ENCODE measurements at places on chromosomes 4 and X.

DNA sequence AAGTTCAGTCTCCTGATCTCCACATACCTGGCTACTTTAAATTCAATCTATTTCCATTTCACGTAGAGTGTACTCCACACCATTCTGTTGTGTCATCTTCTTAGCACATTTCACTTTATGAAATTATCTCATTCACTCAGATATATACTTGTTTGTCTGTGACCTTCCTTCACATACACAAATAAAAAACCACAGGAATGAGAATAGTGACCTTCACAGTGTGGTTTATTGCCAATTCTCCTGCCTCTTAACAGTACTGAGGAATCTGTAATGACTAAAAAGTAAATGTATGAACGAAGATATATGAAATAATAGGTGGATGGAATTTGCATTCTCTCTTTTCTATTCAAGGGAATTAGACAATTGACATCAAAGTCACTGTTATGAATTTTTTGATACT is 183.9 kb upstream of the PCDH7 start:
- no peak for DNase-seq

DNA sequence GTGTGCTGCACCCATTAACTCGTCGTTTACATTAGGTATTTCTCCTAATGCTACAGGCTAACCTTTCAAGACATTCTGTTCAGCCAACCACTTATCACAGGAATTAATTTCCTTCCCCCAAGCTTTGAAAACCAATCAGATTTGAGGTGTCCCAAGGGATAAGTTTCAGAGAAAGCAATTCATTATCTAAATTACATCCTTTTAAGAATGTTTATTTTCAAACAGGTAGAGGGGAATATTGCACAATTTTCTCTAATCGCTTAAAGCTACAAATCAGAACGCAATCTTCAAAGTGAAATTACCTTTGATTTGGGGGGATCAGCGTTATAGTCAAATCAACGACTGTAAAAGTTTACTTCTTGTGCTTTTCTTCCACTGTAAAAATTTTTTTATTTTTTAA is 1.6 kb downstream of the CLOCK start:
- DNase-seq: no peak

GRCh38 chrX:71283403-71284143 is at the start of gene NONO:
Gene NONO (plus strand): TSS chrX:71283635. CDS start chrX:71290638, 7,003 bp downstream.
- DNase-seq: peak; percentile 95

GRCh38 chr4:6758728-6759127 is 23.8 kb upstream of the KIAA0232 start:
- DNase-seq: peak; percentile 15

GRCh38 chr4:27278615-27279375 is 418.2 kb downstream of the STIM2 start:
- DNase-seq: peak; percentile 68

DNA sequence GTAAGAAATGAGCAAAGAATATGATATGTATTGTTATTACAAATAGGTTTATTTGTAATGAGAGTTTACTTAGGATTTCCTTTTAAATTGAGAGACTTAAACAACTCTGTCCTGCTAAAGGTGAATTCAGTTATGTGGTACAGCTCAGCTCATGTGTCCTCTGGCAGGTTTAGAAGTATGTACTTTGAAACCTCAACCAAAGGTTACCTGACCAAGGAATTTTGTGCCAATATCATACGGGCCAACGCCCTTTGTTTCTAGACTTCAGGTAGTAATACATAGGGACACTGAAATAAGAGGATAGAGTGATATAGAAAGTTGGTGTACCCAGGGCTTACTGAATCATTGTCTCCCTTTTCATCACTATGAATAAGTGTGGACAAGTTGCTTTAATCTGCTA is 25.7 kb downstream of the SLAIN2 start:
- DNase-seq: no peak

GRCh38 chr4:74175379-74175778 is 17.5 kb downstream of the MTHFD2L start:
- no peak for DNase-seq

GRCh38 chrX:32530802-32531403 is 680.4 kb downstream of the DMD start:
- DNase-seq: peak; percentile 83

DNA sequence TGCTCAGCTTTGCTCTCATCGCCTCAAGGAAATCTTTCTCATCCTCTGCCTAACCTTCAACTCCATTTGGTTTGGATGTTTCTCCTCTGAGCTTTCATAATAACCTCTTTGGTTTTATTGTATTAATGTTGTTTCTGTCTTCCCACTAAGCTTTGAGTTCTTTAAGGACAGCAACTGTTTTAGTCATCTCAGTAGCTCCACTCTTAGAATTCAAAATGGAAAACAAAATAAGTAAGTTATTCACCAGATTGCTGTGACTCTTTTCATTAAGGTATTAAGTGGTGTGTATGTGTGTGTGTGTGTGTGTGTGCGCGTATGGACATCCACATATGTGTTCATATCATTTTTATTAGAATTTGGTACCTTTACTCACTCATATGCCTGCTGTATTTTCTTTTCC is 279.2 kb upstream of the BOD1L1 start:
- DNase-seq: no peak

- DNase-seq: peak; percentile 82
These were observed 568.6 kb upstream of the BOD1L1 start for GRCh38 chr4:14196131-14196530.

GRCh38 chr4:168637872-168638756 is 141.3 kb downstream of the PALLD start:
- DNase-seq: no peak

- no peak for DNase-seq
These were observed 172.6 kb downstream of the ACTRT1 start for GRCh38 chrX:127879585-127879984.

- no peak for DNase-seq
These were observed 14.8 kb downstream of the DOK7 start for GRCh38 chr4:3477750-3478430.

- no peak for DNase-seq
These were observed 4.7 kb downstream of the TMSB4X start for GRCh38 chrX:12979616-12980015.

GRCh38 chr4:10482913-10483312 is 25.7 kb upstream of the ZNF518B start:
- DNase-seq: no peak

GRCh38 chrX:40446921-40447320 is 133.8 kb upstream of the ATP6AP2 start:
- DNase-seq: no peak

GRCh38 chr4:165921546-165921945 is 48.5 kb downstream of the TLL1 start:
- no peak for DNase-seq

DNA sequence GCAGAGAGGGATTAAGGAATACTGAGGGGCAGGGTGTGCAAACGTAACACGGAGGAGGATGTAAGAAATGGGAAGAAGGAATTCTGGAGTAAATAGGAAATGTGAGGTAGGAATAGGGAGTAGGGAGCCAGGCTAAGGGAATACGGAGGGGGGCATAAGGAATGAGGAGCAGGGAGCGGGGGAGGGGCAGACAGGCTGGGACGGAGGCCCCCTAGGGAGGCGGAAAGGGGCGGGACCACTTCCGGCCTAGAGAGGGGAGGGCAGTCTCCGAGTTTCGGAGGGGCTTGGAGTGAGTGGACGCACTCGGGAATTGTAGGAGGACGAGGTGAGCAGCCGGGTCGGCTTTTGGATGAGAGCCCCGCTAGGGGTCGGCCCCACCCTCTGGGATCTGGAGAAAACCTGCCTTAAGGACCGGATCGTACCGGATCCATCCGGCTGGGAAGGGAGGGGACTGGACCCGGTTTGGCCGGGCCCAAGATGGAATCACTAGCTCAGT is 612 bp downstream of the MAGED2 start:
- peak; percentile 86 for DNase-seq

DNA sequence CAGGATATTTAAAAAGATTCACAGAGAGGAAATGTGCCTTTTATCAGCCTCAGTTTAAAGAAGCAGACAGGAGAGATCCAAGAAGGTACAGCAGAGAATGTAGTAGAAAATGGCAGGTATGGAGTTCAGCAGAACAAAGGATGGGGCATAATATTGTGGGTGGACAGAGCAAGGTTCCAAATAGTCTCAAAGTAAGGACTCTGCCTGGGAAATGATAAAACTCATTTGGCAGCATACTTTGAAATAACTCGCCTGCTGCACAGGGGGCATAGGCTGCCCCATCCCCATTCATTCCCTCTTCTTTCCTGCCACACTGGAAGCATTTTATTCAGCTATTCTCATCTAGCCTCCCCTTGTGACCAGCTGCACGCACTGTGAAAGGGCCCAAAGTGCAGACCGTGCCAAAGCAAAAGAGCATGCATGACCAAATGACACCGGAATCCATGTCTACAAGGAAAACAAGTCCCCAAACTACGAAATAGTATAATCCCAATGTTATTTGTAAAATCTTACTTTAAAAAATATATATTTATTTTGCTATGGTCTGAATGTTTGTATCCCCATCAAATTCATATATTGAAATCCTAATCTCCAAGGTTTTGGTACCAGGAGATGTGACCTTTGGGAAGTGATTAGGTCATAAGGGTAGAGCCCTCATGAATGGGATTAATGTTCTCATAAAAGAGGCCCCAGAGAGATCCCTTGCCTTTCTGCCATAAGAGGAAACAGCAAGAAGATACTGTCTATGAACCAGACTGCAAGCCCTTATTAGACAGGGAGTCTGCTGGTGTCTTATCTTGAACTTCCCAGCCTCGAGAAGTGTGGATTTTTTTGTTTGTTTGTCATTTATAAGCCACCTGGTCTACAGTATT is 77.4 kb upstream of the PRSS48 start:
- no peak for DNase-seq

GRCh38 chr4:94536049-94536448 is 84.3 kb downstream of the PDLIM5 start:
- DNase-seq: no peak

GRCh38 chr4:72701987-72702819 is 133.2 kb upstream of the ADAMTS3 start:
- peak; percentile 79 for DNase-seq

DNA sequence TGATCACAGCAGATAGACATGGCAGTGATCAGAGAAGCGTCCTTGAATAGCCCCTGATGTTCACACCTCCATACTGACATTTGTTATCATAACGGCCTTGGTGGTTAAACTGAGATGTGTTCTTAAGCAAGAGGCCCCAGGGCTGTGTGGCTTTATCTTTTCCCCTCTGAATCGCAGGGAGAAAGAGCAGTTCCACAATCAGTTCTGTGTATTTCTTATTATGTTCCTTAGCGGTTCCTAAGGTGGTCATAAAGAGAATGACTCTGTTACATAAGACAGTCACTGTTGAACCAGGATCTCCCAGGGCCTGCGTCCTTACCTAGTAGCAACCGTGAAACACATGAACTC is 52.8 kb upstream of the CBR4 start:
- DNase-seq: peak; percentile 44

DNA sequence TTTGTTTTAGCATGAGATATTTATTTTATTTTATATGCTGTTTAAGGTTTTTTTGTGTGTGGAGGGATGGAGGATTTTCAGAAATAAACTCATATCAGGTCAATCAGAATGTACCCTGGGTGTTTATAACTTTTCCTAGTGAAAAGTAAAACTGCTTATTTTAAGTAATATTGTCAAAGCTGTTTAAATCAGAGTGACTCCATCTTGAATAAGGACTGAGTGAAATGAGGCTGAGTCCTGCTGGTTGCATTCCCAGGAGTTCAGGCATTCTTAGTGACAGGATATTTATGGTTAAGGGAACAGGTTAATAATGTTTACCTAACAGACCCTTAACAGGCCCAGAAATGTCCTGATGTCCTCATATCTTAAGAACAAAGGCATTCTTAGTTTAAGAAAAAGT is 1160.9 kb upstream of the PCDH7 start:
- DNase-seq: no peak

DNA sequence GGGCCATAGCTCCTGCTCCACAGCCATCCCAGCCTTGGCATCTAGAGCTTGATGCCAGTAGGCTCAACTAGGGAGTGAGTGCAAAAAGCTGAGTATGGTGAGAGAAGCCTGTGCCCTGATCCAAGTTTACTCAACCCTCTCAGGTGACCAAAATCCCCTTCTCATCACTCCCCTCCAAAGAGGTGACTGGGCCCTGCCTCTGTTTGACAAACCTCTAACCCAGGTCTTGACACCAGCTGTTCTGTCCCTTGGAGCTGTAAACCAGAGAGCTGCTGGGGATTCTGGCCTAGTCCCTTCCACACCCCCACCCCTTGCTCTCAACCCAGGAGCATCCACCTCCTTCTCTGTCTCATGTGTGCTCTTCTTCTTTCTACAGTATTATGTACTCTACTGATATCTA is 73.5 kb downstream of the MSN start:
- no peak for DNase-seq

- no peak for DNase-seq
These were observed 527.9 kb downstream of the SPRY1 start for GRCh38 chr4:123924536-123924935.

DNA sequence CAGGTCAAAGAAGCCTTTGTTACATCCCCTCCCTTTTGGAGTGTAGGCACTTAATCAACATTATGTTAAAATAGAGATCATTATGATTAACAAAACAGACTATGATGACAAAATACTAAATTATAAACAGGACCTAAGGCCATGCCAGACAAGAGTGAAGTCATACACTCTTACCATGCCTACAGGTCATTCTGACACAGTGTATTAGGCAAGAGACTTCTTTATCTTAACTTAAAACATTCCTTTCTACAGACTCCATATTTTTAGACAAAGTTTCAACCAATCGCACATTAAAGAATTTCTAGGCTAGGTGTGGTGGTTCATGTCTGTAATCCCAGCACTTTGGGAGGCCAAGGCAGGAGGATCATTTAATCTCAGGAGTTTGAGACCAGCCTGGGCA is 128.6 kb upstream of the SLC34A2 start:
- DNase-seq: no peak

DNA sequence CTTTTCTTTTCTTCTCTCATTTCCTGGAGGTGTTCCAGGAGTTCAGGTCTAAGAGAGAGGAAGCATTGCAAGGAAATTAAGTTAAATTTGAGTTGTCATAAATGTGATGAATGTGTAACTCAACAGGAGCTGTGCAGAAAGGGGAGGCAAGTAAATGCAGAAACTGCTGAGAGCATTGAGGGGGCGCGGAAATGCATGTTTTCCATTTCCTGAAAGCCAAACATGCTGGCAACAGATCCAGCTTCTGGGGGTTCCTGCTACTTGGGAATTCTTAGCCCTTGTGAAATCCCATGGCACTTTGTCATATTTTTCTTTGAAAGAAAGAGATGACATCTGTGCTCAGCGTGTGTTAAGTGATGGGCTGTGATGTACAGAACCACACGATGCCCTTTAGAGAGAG is 33.8 kb upstream of the NAP1L5 start:
- no peak for DNase-seq

DNA sequence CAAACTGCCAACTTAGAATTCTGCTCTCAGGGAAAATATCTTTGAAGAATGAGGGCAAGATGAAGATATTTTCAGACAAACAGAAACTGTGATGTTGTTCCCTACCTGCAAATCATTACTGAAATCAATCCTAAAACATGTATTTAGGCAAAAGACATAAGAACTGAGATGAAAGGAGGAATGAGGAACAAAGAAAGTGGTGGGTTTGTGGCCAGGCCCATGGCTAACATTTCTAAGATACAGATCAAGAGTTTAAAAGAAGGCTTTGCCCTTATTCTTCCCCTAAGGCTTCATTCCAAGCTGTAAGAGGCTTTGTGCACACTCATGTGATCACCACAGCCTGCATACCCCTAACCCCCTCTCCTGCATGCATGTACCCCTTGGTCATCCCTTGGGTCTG is 46.5 kb downstream of the ADGRG2 start:
- DNase-seq: no peak
